ENCODE measurements at places on chromosomes 12 and 14.

- DNase-seq = no peak
Observed at GRCh38 chr14:72568296-72568992, 325.5 kb downstream of the DPF3 start.

DNA sequence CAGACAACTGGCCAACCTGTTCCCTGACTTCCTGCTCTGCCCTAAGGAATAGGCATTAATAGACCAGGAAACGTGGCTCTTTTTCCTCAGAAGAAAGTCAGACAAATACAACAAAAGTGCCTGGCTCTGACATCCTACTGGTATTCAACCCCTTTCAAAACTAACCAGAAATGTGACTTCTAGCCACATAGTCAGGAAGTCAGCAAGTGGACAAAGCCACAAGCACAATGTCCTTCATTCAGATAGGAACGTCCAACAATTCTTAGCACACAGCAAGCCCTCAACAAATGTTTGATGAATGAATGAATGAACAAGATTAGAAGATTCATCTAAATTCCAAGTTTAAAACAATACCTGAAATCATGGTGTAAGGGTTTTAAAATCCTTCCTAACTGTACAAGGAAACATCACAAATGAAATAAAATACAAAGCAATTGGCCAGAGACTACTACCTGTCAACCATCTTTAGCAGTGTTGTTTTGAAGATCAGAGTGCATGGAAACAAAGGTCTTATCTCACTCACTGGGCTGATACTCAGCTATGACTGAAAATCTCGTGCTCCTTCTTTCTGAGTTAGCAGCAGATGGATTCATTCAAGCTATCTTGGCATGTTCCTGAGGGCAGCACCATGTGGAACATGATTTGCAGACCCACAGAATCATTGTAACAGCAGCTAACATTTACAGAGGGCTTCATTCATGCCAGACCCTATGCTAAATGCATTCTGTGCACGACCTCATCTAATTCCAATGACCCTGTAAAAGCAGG is 16.5 kb downstream of the APPL2 start:
- no peak for DNase-seq

DNA sequence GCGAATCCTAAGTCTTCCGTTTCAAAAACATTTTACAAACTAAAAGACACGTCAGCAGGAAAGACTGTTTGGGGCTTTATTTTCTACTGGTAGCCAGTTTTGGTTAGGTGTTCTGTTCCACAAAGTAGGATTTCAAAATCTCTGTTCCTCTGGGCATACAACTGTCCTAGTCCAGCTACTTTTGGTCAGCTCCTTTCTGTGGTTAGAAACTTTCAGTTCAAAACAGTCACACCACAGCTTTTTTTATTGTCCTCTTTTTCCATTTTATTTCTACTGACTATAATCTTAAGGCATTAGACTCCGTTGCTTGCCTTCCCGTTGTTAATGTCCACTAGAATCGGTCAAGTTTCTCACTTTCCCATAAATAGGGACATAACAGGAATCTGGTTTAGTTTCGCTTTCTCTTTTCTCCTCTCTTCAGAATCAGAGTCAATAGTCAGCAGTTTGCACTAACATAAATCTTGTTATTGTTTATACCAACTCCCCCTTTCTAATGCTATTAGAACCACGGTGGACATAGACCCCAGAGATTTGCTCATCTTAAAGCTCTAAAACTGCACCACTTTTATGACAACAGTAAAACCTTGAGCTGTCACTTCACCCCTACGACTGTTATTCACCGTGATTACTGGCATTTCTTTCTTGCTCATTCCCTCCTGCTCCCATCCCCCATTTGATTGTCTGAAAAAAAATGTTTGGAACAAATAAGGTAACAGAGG is 41.5 kb upstream of the NPAS3 start:
- DNase-seq = no peak

- no peak for DNase-seq
Observed at GRCh38 chr12:108519558-108519957, 4.5 kb downstream of the FICD start.

DNA sequence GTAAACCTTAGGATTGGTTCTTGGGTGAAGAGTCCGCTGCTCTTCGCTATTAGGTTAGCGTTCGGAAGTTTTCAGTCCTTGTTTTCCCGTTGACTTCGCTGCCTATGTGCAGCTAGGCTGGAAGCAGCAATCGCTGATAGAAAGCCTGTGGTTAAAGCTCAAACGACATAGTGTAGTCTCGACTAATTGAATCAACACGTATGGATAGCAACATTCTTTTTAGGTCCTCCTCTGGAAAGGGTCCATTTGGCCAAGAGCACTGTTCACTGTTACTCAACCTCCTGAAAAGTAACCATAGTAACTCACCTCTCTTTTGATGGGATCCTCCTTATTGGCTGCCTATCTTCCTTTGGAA is 355.5 kb downstream of the SNAPC1 start:
- DNase-seq = no peak

GRCh38 chr14:66476964-66477363 is 9.2 kb upstream of the CCDC196 start:
- DNase-seq = no peak

GRCh38 chr12:77388445-77389265 is 323.3 kb upstream of the E2F7 start:
- no peak for DNase-seq

- DNase-seq = no peak
Observed at GRCh38 chr12:128825835-128826234, 2.1 kb upstream of the SLC15A4 start.

- no peak for DNase-seq
Observed at GRCh38 chr14:71538288-71538687, 393.9 kb upstream of the RGS6 start.

DNA sequence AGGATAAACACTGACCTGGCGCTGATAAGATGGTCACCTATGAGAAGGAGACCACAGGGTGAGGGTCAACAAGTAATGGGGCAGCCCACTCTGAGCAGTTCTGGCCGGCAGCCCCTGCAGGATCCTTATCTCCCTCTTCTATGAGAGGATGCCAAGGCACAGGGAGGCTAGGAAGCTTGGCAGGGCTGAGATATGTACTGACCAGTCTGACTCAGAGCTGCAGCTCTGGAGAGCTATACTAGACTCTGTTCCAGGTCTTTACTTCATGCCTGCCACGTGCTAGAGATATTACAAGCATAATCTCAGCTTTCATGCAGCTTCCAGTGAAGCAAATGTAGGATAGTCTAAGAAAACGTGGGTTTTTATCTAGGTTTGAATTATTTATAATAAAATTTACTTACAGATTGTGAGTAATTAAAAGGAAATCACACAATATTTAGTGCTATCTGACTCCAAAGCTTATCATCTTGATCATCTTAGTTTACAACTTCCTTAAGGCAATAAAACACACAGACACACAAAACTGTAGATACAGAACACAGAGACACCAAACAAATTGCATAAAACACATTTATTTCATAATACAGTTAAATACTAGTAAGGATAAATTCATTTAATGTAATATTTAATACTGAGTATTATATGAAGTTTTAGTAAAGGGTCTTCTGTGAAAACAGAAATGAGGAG is 32.3 kb downstream of the GIT2 start:
- DNase-seq = no peak

DNA sequence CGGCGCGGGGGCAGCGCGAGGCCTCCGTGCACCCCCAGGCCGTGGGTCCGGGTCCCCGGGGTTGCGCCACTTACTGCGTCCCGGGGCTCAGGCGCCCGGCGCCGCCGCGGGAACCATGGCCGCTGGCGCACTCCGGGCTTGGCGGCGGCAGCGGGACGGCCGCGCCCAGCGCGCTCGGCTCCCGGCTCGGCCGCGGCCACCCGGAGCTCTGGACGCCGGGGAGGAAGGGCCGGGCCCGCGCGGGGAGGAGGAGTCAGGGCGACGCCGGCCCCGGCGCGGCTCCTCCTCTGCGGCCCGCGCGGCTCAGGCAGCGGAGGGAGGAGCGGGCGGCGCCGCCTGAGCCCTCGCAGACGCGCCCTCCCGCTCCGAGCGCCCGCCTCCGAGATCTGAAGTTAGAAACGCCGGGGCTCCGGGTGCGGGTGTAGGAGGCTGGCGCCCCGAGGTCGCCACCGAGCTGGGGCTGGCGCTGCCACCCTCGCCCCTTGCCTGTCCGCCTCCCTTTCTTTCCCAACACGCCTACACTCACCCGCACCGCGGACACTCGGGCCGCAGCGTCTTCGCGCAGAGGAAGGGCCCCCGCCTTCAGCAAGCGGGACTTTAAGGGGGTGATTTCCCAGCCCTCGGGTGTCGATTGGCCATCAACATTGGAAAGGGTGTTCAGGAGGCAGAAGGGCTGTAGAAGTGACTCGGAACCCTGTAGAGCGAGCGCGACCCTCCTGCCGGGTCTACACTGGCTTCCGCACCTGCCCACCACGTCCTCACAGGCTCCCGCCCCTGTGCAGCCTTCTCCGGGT is at the start of gene NIN:
NIN (minus strand) TSS at position 231 of the 794 bp plus-strand sequence. CDS start 9,106 bp downstream, outside the sequence.
- DNase-seq = peak; percentile 59

DNA sequence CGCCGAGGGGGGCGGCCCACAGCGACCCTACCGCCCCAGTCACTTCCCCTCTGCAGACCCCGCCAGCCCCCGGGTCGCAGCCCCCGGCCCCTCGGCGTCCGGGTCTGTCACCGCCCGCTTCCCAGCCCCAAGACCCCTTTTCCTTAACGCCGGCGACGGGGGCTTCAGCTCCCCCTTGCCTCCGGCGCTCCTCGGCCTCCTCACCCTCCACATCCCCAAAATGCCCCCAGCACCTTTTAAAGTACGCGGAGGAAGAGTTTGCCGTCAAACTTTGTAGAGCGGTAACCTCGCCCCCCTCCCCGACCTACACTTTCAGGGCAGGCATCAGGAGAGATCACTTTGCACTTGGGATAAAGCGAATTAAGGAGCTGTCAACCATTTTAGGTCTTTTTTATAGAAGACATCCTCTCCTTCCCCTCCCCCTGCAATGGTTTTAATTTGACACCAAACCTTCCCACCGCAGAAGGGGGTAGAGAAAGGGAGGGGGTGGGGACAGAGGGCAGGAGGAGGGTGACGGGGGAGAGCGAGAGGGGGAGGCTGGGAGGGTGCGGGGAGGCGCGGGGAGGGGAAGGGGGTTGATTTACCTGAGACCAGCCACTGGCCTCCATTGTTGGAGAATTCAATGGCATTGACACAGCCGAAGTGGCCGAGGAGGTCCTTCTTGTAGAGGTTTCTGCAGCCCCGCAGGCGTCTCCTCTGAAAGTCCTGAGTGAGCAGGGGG is 578 bp downstream of the DCAF5 start:
- DNase-seq = peak; percentile 38

- DNase-seq = no peak
Observed at GRCh38 chr14:39430762-39431415, 1.3 kb downstream of the FBXO33 start.

DNA sequence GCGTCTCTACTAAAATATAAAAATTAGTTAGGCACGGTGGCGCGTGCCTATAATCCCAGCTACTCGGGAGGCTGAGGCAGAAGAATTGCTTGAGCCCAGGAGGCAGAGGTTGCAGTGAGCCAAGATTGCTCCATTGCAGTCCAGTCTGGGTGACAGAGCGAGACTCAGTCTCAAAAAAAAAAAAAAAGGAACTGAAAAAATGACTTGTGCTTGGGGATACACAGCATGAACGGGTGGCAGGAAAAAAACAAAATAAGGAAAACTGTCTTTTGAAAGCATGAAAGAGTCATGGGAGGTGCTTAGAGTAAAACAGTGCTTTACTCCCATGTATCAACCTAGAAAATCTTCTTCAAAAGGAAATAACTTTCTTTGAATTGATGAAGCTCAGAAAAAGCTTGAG is 80.8 kb downstream of the TMTC1 start:
- DNase-seq = no peak

GRCh38 chr14:80215081-80215480 is 3.8 kb upstream of the DIO2 start:
- DNase-seq = no peak

- DNase-seq = no peak
Observed at GRCh38 chr14:35292770-35293561, 784 bp downstream of the PSMA6 start.

- DNase-seq = no peak
Observed at GRCh38 chr12:7542046-7542445, 38.5 kb upstream of the CD163 start.

GRCh38 chr12:110993434-110993833 is 73.1 kb upstream of the MYL2 start:
- DNase-seq = no peak

DNA sequence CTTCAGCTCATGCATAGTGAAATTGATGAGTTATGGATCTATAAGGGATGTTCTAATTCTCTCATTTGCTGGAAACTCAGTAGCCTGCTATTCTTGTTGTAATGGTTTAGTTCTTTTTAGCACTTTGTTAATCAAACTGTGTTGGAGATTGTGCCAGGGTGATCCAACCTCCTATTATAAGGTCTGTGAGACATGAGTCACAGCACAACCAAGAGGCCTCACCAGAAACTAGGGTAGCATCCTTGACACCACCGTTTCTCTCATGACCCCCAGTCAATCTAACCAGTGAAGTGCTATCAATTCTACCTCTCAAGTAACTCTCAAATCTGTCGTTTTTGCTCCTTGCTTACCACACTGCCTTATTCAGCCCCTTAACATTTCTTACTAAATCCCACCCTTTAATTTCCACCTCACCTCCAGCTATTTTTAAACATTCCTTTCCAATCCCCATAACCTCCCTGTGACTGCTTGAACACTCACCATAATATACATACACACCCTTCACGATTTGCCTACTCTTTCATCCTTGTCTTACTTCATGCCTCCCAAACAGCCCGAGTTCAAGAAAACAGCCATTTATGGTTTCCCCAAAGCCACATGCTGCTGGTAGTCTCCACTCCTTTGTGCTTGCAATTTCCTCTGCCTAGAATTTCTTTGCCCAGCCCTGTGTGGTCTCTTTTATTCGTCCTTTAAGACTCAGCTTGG is 53.9 kb upstream of the NUDT4 start:
- no peak for DNase-seq

DNA sequence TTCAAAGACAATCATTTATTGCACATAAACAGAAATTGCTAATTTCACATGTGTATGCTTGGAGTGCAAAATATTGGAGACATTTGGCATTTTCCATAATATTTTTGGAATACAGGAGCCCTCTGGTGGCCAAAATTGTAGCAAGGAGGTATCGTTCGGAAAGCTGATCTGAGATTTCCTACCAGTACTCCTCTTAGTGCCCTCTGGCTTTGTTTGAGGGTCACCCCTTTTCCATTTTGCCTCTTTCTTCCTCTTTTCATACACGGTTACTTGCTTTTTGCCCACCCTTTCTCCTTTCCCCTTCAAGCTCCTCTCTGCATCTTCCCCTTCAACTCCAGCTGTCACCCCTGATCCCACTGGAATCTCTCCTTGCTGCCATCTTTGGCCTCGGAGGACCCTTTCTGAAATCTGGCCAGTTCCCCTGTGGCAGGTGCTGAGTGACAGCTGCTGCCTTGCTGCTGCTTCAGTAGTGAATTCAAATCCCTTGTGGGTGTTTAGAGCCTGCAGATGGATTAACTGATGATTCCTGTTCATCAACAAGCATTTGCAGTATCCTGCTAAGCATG is 164.6 kb upstream of the PARP11 start:
- no peak for DNase-seq

Data from T follicular helper cell (primary cell).